ENCODE measurements at places on chromosomes 11 and 22.
A peak's percentile ranks its signal among the peaks of the same experiment; 100 is the strongest.

DNA sequence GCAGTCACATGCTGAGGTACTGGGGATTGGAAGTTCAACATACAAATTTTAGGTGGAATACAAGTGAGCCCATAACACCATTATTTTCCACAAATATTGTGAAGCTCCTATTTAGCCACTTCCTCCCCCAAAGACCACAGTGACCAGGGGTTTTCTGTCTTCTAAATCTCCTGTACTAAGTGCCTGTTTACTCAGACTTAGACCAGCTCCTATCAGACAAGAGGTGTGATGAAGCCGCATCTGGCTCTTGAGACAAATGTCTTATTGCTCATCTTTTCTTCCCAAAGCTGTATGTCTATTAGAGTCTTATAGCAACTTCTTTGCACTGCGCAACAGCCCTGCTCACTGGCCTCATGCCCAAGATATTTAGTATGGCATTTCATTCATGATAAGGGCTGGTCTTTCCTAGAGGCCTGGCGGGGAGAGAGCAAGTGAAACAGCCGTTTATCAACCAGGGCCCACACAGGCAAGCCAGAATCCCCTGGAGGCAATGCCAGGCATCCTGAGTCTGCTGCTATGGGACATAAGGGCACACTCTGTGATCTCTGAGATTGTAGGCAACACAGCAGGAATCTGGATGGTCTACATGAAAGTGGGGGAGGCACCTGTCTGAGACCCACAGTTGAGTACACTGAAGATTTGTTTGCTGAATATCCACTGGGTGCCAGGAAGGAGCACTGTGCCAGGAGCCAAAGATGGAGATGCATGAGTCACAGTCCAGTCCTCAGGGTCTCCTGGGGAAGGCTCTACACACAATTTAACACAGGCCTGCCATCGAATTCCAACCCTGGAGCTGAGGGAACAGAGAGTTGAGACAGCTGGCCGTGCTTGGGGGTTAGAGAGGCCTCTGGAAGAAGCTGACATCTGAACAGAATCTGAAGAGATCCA is 78.5 kb upstream of the NCAM1 start:
- DNase-seq: no peak

DNA sequence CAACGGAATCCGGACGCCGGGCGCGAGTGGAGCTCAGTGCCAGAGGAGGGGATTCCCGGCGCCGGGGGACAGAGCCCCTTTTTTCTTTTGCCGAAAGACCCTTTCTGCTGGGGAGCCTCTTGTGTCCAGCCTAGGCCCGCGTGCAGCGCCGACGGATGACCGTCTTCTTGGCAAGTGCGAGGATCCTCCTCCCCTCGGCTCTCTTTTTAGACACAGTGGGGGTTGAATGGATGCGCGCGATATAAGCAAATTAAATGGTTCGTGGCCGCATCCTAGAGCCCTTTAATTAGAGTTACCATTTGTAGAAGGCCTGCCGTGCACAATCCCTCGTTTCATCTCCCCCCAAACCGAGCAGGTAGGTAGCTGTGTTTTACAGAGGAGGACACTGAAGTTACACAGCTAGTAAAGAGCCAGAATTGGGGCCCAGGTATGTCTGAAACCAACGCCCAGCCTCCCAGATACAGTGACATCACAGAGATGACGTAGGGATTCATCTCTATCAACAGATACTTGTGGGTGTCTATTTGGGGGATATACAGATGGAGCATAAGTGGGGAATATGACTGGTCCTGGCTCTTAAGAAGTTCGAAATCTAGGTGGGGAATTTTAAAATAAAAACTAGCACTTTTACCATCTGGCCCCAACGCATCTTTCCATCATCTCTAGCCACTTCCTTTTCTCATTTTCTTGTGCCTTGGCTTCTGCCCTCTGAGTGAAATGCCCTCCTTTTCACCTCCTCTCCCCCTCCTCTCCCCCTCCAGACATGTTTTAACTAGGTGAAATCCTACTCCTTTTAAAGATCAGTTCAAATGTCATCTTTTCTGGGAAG is 875 bp downstream of the TCP11L1 start:
- no peak for DNase-seq

GRCh38 chr11:14273895-14274294 is 85.1 kb downstream of the RRAS2 start:
- no peak for DNase-seq

- no peak for DNase-seq
Measured at GRCh38 chr11:122362381-122362780, 246.4 kb upstream of the BLID start.

- DNase-seq: peak; percentile 38
Measured at GRCh38 chr11:111565114-111565720, 24.7 kb downstream of the LAYN start.

DNA sequence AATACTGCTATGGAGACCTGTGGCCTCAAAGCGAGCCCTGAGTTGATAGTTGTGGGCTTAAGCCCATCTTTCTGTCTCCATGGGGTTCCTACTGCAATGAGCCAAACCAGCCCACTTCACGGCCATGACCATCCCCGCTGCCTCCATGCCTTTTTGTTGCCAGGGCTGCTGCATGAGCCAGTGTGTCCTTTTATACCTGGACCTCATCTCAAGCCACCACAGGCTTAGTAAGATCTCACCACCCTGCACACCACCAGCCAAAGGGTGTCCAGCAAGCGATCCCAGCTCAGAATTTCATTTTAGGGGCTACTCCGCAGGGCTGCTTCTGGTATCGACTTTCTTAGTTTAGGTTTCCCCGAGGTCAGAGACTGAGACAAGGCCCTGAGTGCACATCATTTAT is 8.3 kb downstream of the TP53AIP1 start:
- DNase-seq: no peak
